RCC 7860 (cell line): ENCODE measurements at places on chromosomes 2 and 18.

DNA sequence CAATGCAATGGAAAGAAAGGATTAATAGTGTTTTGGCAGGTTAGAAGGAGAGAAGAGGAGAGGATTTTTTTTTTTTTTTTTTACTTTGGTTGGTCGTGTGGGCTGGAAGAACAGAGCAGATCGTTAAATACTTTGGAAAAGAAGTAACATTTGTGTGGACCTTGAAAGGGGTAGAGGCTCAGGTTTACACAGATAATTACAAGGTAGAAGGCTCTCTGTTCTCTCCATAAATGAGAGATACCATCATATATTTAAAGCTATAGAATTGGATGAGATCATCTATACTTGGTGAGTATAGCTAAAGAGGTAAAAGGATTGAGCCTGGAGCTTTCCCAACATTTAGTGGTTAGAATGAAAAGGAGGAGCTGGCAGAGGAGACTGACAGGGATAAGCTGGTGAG, 49.0 kb downstream of the SMCHD1 start:
- no peak for DNase-seq

- peak; percentile 94 for DNase-seq
Measured at GRCh38 chr2:1675633-1676032, 68.7 kb downstream of the PXDN start.

DNA sequence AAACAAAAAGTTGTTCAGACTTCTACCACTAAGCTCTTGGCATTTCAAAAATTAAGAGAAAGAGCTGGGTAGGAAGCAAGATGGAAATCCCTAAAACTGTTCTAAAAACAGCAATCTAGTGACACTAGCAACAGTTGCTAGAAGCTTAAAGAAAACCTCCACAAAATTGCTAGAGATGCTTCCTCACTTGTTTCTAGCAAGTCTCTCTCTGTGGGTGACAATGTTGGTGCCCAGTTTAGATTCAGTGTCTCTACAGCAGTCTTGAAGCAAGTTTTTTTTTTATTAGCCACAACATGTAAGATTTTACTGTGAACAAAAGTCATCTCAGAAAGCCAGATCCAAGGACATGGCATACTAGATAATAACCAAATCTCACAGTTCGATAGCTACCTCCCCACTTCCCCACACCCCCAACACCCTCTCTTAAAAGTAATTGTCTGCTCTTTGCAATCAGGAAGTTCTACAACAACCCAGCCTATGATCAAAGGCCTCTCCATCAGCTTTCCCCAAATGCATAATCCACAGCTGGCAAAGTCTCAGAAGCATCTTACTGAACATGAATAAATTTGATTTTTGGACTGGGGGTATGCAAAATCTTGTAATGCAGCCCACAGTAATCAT, 70.0 kb downstream of the ANKRD44 start:
- DNase-seq = no peak

DNA sequence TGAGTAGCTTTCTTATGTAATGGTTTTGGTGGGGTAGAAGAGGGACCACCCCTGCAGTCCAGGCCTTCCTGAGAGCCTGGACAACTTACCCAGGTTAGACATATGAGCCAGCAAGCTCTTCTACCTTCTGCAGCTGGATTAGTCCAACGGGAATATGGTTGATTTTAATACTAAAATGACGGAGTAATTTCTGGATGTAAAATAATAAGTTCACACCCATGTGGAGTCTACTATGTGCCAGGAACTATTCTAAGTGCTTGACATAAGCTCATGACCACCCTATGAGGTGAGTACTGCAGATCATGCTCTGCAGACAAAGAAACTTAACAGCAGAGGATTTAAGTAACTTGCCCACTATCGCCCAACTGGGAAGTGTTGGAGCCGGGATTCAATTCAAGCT, 45.5 kb downstream of the DPP4 start:
- DNase-seq = no peak

DNA sequence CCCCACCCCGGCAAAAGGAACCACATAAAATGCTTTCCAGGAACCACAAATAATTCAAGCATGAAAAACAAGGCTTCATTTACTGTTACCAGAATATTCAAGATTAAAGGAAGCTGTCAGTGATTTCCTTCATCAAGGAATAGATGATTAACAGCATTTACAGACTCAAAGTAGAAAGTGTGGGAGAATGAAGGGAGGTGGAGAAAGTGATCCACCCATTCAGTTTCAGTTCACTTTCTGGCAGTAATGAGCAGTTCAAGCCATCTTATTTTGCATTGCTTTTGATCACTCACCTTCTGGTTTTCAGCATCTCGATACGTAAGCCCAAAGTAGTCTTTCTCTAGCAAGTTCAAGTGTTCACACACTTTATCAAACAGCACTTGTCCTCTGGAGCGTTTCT, 99.0 kb downstream of the EPB41L3 start:
- DNase-seq = no peak

DNA sequence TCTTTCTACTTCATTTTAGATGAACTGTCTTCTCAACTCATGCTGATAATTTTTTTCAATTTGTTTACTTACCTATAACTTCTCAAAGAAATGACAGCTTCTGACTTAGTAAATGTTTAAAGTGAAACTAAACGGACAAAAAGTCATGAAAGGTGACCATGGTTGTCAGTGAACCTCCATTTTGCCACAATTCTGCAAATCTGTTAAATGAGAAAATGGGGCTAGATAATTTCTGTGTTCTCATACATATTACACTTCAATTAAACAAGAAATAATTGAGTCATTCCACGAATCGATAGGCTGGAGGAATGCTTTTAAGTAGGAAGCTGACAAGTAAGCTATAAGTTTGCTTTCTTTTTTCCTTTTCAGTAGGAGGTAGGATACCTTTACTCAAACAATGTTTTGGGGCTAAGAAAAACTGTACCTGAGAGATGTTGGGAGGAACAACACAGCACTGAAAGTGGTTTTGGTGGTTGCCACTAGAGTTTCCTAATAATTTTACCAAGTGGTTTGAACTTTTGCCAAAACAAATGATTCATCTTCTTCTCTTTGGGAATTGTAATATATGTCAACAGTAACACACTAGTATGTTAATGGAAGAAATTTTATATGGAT, 17.1 kb downstream of the DYNAP start:
- peak; percentile 49 for DNase-seq

DNA sequence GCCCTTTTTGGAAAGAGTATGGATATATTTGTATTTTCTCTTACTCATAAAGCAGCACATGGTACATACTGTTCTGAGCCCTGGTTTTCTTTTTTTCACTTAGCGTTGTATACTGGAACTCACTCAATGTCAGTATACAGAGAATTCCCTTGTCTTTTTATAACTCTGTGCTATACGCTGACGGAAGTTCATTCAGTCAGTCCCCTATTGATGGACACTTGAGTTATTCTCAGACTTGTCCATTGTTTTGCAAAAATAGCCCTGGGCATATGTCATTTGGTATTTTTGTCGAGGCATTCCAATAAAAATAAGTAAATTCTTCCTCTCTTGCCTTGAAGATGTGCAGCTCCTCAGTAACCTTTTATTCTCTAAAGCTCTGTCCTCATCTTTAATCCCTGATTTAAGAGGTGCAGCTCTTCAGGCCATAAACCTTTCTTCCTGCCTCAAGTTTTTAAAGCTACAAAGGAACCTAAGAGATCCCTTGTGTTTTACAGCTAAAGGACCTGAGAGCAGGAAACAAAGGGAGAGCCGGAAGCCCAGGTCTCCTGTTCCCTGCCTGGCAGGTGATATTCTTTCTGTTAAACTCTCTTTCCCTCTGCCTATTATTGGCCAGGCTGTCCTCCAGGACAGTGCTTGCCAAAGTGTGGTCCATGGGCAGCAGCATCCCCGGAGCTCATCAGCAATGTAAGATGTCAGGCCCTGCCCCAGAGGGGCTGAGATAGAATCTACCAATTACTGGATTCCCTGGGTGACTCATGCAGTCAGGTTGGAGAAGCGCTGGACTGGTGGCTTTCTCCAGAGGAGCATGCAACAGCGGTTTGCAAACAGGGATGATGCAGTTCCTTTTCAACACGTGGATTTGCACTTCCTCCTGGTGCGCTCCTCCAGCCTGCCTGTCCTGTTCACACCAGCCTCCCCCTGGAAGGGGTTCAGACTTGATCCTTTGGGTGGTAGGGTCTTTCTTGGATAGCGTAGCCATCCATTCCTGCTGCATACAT, 158.0 kb downstream of the NEDD4L start:
- peak; percentile 66 for DNase-seq

GRCh38 chr2:214772443-214773015, 37.0 kb downstream of the BARD1 start:
- no peak for DNase-seq

- no peak for DNase-seq
Measured at GRCh38 chr2:202149936-202150335, 76.9 kb downstream of the KIAA2012 start.

GRCh38 chr2:239316562-239317465, 84.0 kb downstream of the HDAC4 start:
- no peak for DNase-seq

DNA sequence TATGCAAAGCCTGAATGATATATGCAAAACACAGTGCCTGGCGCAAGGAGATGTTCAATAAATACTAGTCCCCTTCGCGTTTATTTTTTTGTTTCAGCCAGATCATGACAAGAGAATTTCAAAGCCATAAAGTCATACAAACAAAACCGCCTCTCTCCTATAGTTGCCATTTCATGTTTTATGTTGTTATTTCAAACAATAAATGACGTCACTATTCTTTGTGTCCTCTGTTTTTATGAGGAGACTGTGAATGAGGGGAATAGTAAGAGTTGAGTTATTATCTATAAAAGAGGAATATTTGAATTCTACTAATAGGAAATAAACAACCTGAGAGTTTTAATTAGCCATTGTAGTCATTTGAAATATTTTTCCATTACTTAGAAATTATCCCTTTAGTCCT, 464.5 kb downstream of the THSD7B start:
- DNase-seq = no peak

GRCh38 chr2:173652767-173653431, 298.2 kb downstream of the CDCA7 start:
- peak; percentile 95 for DNase-seq

- no peak for DNase-seq
Measured at GRCh38 chr2:88090446-88091283, 23.0 kb downstream of the SMYD1 start.

DNA sequence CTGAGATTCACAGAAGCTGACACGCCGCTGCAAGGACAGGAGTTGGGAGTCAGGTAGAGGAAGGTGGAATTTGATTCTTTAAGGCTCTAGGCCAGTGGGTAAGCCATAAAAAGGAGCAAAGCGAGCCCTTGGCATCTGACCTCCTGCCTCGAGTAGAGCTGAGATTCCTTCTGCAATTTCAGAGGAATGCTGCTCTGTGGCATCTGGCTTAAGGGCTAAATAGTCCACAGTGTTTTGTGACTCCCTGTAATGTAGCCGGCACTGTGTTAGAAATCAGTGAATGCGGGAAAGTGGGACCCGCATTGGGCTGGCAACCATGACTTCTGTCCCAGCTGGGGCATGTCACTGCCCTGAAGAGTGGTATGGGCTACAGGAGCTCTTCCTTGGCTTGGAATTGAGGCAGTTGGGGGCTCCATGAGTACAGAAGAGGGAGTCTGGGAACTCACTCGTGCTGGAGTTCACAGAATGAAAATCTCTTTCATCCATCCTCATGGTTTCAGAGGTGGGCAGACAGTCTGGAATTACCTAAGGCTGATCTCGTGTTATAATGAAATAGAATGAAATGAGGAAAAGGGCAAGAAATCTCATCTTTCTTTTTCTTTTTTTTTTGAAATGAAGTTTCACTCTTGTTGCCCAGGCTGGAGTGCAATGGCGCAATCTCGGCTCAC, 12.7 kb upstream of the MYCN start:
- DNase-seq = no peak

DNA sequence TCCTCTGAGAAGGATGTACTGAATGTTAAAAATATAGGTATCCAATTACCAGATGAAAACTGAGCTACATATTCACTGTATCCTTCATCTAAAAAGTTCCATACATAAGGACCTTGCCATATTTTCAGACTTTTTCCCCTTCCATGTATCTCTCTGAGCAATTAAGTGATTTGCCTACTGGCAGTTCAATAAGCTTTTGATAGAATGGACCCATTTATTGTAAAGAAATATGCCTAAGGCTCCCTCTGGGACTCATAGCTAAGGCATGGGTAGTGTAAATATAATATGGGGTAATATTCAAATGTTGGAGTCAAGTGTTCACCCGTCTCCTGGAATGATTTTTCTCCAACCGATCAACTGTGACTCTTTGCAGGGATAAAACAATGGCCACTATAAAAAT, 135.4 kb upstream of the FSHR start:
- no peak for DNase-seq

DNA sequence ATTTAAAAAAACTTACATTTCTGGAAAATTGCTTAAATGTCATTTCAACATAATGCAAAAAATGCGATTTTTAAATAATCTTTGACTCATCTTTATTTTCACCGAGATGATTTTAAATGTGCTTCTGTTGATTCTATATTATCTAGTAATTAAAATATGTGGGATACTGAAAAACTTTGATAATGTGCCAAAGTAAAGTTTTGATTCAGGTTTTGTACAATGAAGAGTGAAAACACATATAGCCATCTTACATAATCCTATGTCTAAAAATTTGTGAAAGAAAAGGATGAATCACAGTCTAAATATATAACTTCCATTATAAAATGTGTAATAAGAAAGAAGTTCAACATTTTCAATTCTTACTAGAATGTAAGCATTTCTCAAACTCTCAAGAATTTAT, 204.3 kb upstream of the ZC3H15 start:
- DNase-seq = no peak

DNA sequence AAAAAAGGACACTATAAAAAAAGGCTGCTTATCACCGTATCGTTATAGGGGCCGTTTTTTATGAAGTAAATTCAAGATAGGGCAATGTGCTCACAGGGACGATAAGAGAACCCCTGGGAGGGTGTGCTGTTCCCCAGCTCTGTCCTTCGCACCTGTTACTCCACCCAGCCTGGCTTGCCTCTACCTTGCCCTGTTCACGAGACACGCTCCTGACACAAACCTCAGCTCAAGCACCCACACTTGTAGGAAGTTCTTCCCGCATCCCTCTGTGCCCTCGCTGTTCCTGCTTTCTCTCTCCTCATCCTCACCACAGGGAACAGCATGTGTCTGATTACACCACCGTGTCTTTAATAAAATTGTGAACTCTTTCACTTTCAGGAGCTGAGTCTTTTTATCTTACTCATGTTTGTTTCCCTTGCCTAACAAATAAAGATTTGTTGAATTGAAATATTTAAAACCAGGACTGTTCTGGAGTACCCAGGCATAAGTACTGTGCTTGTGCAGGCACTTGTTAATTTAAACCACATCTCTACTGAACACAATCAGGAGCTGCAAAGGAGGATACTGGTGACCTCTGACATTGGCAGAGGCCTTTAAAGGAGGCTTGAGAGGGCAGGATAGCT, 26.0 kb upstream of the KIDINS220 start:
- no peak for DNase-seq

DNA sequence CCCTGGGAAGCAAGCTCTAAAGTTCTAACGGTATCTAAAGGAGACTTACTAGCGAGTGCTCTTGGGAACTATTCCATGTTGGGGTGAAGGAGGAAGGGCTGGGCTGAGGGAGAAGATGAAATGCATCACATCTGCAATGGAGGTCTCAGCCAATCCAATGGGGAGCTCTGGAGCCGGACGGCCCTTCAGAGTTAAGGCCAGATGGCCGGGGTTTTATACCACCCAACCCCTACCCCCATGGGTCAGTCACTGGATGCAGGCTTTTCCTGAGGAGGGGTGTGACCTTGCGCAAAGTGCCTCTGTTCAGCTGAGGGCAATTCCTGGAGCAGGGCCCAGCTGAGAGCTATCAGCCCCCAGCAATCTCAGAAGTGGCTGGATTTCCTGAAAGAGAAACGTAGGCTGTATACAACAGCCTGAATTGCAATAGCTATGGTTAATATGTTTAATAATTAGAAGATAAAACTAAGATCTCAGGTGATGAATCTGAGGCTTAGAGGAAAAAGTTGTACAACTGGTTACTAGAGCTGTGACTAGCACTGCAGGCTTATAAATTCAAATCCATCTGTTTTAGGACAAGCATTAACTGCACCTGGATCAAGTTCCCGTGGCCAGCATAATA, 21.6 kb downstream of the EIPR1 start:
- DNase-seq = no peak
